ENCODE measurements at places on chromosomes 6 and 20.

DNA sequence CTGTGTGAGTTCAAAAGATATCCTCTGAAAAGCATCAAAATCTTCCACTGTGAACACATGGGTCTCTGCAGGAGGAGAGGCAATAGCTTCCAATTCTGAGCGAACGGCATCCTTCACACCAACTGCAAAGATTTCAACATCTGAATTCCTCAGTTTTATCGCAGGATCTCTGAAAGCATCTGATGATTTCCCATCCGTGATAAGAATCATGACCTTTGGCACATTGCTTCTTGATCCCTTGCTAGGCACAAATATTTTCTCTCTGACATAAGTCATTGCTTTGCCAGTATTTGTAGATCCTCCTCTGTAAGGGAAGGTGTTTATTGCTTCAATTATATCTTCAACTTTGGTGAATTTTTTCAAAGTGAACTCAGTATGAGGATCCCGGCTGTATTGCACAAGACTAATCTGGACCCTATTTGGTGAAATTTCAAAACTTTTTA lies 22.7 kb downstream of the COL12A1 start:
- no peak for DNase-seq

- DNase-seq, result no peak
Observed at GRCh38 chr6:94213226-94213625, 793.9 kb upstream of the EPHA7 start.

GRCh38 chr6:22194188-22194921 lies 102.5 kb downstream of the PRL start:
- DNase-seq, result no peak

DNA sequence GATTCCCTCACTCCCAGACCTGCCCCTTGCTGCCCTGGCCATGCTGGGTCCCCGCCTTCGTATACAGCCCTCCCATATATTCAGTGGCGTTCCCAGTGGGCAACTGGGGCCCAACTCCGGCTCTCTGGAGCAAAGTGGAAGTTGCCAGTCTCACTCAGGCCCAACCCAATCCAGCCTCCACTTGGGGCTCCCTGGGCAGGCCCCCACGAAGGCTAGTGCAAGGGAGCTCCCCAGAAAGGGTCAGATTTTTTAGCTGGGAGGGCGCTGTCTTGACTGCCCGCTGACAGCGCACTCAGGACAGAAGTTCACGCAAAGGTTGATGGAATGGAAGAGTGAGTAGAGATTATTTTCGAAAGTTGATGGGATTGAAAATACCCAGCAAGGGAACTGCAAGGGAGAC lies 5.9 kb downstream of the TP53TG5 start:
- no peak for DNase-seq

DNA sequence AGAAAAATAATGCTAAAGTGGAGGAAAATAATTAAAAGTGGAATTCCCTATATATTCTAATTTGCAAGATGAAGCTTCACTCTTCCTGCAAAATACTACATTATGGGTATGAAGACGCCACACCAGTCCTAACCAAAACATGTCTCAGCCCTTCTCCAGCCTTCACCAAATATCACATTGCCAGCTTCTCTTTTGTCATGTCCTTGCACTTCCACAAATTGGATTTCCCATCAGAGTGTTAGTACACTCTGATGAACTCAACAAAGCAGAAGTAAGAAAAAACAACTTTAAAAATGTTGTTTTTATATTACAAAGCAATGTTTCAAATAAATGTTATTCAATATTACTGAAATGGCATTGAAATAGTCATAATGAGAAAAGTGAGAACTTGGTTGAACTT lies 62.4 kb upstream of the RNF146 start:
- DNase-seq, result no peak

- no peak for DNase-seq
Observed at GRCh38 chr6:83879746-83880145, 20.3 kb downstream of the CYB5R4 start.

DNA sequence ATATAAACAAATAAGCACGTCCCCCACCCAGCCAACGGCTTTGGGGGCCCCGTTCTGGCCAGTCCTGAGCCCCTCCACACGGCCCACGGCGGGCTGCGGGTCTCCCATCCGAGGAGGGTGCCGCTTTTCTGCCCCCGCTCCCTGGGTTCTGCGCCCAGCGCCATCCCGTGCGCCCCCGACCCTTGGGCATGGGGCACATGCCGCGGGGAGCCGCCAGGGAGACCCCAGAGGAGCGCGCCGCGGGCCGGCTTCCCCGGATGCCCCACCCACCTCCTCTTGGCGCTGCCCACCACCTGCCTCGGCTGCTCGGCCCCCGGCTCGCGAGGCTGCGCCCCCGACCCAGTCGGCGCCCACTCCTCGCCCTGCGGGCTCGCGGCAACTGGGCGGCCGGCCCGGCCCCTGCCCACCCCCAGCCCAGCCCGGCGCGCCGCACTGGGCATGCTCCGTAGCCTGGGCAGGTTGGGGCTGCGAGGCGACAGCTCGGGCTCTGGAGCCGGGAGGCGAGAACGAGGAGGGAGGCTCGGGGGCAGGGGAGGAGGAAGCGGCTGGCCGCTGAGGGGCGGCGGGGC lies 570 bp upstream of the PLCB4 start:
- DNase-seq, result no peak

- DNase-seq, result no peak
Observed at GRCh38 chr6:168385858-168386735, 54.9 kb upstream of the SMOC2 start.

DNA sequence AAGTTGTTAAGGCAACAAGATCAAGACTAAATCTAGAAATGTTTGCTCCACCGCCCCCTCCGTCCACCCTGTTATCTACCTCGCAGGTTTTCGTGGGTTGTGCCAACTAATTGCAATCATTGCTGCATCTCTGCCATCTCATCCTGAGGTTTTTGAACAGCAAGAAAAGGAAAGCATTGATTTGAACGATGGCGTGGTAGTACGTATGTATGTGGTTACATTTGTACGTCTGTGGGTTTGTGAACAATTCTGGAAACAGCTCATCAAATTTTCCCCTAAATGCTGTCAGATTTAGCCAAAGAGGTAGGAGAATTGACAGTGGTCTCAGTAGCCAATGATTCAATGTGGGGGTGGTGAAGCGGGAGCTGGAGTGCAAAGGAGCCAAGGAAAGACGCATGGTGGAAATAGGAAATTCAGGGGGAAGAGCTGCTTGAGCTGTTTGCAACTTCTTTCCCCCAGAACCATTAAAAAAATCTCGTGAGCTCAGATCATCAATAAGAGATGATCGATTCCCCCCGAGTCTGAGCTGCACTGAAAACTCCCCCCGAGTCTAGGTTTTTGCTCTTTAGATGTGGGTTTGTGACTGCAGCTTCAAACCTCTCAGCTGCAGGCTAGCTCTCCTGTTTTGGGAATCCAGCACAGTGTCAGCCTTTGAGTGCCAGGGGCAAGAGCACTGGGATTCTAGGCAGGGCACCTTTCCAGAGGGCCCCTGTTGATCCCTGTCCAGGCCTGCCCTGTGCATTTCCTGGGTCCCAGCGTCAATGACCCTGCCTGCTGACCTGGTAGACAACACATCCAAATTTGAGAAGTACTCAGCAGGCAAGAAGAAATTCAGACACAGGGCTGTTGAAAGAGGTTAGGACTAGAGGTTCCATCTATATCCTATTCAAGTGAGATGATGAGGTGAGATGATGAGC lies 72.6 kb upstream of the LY86 start:
- no peak for DNase-seq

DNA sequence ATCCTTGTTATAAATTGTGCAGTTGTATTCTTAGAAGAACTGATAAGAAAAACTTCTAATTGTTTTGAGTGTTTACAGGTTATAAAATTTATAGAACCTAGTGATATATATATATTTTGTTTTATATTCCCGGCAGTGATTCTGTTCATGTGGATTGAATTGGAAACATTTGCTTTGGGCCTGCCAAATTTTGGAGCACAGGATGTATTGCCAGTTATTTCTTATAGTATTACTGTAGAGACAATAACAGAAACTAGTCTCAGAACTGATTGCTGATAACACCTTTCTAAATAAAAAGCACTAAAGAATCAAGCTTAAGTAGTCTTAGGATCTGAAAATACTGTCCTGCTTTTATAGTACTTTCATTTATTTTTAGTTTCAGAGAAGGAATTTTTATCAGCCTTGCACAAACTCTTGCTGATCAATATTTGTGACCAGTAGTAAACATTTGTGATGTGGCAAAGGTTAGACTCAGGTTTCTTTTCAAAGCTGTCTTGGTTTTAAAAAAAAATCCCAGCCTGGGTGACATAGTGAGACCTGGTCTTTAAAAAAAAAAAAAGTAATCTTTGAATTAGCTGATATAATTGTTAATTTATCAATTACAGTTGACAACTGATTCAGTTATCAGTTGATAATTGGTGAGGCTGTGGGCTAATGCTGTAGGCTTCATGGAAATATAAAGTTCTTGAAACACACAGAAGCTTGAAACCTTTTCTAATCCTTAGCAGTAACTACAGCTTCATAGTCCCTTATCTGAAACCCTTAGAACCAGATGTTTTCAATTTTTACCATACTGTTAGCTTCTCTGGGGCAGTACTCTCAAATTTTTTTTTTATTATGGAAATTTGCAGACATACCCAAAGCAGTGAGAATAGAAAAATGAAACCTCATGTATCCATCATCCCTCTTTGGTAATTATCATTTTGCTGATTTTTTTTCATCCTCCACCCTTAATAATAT lies 42.4 kb downstream of the RNGTT start:
- DNase-seq, result no peak

DNA sequence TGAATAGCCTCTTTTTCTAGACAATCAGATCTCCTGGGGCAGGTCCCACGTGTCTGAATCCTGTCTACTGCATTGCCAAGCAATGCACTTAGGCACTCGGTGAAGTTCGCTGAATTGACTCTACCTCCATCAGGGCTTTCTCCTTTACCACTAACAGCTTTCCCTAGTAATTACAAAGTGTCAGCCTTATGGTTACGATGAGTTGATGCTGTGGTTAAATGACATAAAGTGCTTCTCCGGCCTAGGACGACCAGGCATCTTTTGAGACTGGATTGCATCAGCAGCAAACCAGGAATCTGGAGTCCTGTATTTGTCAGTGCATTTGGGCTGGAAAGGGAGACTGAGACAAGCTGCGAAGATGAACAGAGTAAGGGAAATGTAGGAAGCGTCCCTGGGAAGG lies 21.5 kb downstream of the NOX3 start:
- no peak for DNase-seq
